T-helper 17 cell (primary cell): ENCODE measurements at places on chromosomes 1 and 21.

- no peak for DNase-seq
Measured at GRCh38 chr21:41255190-41255589, 61.4 kb upstream of the FAM3B start.

DNA sequence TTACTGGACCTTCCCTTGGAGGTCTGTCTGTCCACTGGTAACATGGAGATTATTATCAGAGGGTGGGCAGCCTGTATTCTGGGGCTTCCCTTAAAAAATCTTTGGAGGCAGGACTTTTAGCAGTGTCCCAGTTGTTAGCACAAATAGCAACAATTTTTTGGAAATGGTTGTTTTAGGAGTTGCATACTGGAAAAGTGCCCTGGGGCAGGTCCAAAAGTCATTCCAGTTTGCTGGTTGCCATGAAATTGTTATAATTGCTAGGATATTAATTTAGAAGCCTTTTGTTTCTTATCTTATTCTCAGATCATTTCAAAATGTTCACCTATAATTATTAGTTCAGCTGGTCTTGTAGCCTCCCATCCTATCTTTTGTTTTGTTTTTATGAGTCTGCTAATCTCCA lies 71.0 kb downstream of the PTGS2 start:
- no peak for DNase-seq

DNA sequence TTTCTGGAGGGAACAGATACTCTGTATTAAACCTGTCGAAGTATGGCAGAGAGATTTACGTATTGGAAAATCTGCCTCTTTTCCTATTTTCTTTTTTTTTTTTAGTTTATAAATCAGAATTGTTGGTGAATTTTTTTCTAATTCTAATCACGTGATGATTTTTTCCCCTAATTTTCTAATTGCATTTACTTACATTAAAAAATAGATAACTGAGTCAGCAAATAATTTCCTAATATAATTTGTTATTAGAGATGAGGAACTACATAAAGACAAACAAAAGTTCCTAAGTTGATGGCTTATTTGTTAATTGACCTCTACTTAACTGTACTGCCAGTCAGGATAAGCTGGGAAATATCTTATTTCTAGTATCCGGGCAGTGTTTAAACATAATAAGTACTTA lies 34.6 kb downstream of the SNX7 start:
- no peak for DNase-seq

DNA sequence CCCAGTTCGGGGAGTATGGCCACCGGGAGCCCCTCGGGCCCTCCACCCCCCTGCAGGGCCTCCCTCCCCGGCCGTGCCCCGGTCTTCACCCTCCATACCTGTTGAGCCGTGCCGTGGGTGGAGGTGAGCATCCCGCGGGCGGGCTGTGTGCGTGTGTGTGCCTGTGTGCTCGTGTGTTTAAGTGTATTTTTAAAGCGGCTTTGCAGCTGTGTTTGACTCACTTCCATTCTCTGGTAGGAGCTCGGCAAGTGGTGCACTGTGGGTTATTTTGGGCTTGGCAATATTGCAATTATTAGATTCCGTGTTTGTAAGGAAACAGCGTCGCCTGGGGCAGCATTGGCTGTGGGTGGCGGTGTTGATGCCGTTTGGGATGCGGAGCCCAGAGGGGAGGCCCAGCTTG lies 20.3 kb upstream of the PLCH2 start:
- no peak for DNase-seq

DNA sequence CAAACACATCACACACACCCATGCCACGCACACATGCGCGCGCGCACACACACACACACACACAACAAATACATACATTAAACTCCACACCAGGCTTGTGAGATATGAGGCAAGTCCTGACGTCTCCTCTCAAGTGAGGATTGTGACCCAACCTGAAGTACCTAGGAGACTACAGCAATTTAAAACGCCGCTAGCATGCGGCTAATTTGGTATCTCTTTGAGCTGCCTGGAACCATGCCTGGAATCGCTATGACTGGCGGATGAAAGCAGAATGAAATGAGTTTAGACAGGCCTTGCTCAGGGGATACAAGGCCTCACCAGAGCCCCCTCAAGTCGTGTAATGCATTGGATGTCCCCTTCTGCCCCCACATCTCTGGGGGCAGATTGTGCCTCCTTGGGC lies 1.6 kb upstream of the RAB7B start:
- DNase-seq, result no peak

- no peak for DNase-seq
Measured at GRCh38 chr1:26112407-26112775, 767 bp downstream of the PDIK1L start.
